Bronchial epithelial cell (primary cell): ENCODE measurements at places on chromosomes 13 and 19. TPM values are rescaled to one million over a fixed set of nuclear protein-coding genes. Genes with fewer than 3 reads are reported as not detected.

DNA sequence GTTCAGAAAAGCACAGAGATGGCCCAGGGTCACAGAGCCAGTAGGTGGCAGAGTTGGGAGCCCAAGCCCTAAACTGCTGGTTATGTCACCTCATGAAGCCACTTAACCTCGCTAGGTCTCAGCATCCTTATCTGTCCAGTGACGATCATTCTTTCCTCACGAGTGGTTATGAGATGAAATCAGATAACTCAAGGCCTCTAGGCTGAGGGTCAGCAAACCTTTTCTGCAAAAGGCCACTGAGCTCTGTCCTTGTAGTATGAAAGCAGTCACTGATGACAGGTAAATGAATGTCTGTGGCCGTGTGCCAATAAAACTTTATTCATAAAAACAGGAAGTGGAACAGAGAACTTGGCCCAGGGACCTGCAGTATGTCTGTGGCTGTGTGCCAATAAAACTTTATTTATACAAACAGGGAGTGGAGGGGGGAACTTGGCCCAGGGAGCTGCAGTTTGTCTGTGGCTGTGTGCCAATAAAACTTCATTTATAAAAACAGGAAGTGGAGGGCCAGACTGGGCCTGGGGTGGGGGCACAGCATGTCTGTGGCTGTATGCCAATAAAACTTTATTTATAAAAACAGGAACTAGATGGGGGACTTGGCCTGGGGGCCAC is 71.2 kb downstream of the GNG7 start:
- no peak for DNase-seq

- no peak for DNase-seq
Measured at GRCh38 chr13:25739376-25739775, 312.4 kb downstream of the SHISA2 start.

GRCh38 chr13:90302107-90302506 is 1045.4 kb upstream of the MIR17HG start:
- peak; percentile 13 for DNase-seq

DNA sequence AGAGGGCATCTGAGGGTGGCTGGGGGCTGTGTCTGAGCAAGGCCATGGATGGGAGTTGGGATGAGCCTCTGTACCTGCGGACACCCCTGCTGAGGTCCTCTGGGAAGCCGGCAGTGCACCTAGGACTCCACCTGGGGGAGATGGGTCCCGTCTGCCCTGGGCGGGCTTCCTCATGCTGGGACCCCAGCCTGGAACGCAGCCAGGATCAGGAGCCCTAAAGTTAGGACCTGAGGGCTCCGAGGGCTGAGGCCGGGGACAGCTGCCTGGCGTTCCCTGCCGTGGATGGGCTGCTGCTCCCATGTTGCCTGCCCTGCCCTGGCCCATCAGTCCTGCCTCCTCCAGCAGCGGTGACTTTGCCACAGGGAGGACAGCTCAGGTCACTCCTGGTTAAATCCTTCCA is 26.1 kb downstream of the CRTC1 start:
- no peak for DNase-seq

DNA sequence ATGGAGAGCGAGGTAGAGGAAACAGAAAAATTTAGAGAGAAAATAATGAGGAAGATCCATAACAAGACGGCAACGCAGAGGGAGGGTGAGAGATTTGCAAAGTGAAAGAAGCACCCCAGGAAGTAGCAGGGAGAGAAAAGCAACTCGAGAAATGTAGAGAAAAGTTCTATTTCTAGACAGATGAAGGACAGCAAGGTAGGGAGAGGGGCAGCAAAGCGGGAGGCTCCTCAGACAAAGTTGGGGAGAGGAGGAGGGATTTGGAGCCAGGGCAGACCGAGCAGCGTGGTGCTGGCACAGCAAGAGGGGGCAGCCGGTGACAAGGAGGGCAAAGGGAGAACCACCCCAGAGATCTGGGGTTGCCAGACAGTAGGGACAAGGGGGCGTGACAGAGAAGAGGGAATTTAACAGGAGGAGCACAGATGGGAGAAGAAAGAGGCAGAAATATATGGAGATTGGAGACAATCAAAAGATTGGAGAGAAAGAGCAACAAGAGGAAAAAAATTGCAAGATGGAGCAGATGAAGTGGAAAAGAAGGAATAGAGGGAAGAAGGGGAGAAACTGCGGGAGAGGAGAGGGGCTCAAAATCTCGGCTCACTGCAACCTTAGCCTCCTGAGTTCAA is 989 bp downstream of the ZNF766 start:
- peak; percentile 1 for DNase-seq

DNA sequence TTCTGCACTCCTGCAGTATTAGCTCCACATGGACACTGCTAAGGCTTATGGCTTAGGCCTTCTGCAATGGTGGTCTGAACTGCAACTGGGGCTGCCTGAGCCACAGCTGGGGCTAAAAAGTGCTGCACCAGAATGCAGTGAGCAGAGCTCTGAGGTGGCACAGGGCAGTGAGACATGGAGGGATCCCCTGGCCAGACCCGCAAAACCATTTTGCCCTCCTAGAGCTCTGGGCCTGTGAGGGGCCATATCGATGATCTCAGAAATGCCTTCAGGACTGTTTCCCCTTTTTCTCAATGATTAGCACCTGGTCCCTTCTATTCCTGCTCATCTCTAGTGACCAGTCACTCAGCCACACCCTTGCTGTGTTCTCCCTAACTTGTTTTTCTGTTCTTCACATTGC is 397.7 kb downstream of the UQCRFS1 start:
- no peak for DNase-seq

DNA sequence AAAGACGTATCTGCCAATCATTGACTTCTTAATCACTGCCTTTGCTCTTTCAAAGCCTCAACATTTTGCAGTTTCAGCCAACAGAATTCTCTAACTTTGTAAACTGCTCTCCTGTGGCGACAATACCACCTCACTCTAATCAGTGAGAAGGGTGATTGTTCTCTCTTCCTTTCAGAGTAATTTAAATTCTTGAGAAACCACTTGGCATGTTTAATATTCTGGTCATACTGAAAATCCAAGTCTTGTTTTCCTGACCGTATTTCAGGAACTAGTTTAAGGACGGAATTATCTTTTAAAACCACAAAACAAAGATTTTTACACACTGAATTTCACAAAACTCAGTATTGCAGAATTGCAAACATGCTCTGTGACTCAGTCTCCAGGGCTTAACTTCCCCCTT is 5.2 kb upstream of the CDC16 start:
- no peak for DNase-seq

DNA sequence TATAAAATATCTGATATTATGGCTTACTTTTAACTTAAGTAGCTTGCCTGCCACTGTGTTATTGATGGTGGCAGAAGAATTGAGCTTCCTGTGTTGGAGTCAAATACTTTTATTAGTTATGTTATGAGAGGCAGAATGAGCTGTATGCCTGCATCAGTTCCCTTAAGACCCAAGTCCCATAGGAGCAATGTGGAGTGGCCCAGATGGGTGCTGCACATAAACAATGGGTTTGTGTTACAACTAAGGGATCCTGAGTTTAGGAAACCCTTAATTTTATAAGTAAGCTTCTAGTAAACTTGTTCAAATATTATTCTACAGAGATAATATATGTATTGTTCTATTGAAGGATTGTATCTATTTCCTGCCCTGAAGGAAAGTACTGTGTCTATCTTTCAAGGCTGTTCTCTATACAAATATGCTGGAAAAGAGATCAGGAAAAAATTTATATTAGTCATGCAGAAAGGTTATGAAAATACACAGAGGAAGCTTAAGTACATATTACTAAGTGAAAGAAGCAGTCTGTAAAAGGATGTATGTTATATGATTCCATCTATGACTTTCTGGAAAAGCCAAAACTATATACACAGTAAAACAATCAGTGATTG is 2018.0 kb upstream of the PCDH20 start:
- peak; percentile 18 for DNase-seq

DNA sequence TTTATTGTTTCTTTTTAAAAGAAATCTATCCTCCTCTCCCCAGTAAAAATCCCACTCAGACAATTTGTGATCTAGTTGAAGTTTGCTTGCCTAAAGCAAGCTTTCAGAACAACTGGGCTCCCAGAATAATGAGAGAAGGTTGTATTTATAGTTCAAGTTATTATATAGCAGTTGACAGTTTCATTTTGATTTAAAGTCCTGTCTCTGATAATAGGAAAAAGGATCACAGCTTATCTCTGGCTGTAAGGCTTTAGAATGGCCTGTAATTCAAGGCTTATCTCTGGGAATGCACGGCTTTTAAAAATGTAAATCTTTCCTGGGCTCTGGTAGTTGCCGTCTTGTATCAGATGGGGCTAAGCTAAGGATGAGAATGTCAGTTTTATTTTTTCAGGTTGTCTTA is 123.3 kb upstream of the TMTC4 start:
- no peak for DNase-seq

- DNase-seq, result no peak
Measured at GRCh38 chr13:90430127-90430526, 917.4 kb upstream of the MIR17HG start.

The IGFLR1 gene
- 0.13 and 0.26 TPM in 2 replicates for total RNA-seq

The NOVA2 gene
- not detected in 2 replicates for total RNA-seq

The COX7A1 gene
- 0.64 and 1.6 TPM in 2 replicates for total RNA-seq

The ZNF324B gene
- total RNA-seq, result 8.8 and 10.8 TPM in 2 replicates

The PROSER1 gene
- 9.5 and 14.8 TPM in 2 replicates for total RNA-seq

The IGFL3 gene
- total RNA-seq, result not detected in 2 replicates

The CCNA1 gene
- total RNA-seq, result 106 and 133 TPM in 2 replicates
